NB4 (cell line): ENCODE measurements at places on chromosomes 5 and 9.

DNA sequence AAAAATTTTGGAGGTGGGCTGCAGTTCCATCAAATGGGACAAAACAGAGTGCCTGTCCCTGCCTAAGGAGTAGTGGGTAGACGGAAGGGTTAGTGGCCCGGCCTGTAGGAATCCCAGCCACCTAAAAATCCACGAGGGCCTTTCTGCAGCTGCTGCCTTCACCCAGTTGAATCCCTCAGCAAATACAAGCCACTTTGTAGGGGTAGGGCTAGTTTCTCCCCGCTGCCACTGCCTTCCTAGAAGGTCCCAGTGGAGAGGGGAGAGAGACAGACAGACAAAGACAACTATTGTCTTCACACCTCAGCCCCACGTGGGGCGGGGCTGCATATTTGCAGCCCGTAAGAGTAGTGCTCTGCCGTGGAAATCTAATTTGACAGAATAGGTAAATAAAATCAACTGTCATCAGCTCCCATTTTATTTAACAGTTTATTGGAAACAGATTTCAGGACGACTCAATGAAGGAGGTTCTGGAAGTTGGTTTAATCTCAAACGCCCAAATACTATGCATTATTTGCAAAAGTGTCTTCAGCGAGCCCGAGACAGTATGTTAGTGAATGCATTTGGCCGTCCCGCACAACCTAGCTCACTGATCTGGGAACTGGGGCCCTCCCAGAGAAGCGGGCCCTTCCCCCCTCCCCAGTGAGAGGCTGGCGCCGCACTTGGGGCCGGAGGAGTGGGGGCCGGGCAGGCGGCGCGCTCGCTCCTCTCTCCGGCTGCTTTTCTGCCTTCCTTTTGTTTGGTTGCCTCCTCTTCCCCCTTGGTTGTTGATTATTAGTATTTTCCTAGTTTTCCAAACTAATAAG, 67.6 kb upstream of the TBCA start:
- no peak for DNase-seq

DNA sequence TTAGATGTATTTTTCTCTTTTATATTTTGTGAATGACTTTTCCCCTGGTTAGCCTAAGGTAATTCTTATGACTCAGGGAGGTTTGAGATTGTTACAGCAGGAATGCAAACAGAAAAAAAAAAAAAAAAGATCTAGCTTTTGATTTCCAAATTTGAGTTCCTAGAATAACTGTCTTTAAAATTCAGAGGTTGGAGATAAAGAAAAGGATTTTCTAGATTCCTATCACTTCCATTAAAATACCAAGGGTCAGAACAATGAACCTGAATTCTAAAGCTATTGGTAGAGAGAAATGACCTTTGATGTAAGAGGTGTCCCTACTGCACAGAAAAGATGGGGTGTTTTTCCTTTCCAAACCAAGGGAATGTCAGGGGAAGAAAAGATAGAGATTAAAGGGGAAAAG, 262.5 kb downstream of the DOCK8 start:
- DNase-seq, result no peak

DNA sequence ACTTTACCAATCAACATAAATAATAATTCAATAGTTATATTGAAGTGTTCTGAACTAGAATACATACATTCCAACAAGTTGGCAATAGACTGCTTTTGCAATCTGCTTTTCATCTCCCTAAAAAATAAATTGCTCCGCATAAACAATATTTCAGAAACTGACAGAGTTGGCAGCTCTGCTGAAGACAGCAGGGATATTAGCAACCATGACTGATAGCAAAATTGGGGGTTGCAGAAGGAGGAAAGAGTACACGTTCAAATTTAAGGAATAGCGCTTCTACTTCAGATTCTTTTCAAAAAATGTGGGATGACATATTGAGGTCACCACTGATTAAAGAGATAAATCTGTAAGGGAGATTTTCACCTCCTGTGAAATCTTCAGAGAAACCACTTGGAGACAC, 521.2 kb downstream of the DTWD2 start:
- no peak for DNase-seq

DNA sequence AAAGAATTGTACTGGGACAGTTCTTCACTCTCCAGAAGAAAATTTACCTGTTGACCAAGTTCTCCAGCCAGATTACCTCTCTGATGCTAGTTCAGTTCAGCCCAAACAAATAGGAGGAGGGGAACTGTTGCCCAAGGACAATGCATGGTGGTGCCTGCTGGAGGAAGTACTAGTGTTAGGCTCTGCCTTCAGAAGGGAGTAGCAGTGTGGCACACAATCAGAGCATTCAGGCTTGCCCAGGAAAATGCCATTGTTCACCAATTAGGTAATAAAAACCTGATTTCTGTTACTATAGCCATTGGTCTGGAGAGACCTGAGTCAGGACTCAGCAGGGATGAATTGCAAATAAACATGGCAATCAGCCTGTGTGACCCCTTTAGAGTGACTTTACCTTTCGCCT, 720.8 kb upstream of the ZNF608 start:
- no peak for DNase-seq

- DNase-seq, result peak; percentile 75
These were observed 48.1 kb upstream of the RIOK2 start for GRCh38 chr5:97231025-97231636.

DNA sequence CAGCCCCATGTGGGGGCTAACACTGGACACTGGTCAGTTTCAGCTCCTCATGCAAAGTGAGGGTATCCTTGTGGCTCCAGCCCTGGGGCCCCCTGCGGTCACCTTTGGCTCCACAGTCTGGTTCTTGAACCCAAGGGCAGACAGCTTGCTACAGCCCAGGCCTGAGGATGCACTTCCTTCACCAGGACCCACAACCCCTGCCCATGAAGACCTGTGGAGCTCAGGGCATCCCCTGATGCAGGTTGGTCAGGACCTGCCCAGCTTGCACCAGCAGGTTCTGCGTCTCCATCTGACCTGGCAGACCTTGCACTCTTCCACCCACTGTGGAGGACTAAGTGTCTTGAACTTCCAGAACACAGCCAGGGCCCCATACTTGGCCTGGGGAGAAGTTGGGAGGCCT, 3.7 kb upstream of the MRNIP start:
- no peak for DNase-seq

- no peak for DNase-seq
These were observed 214.7 kb downstream of the ICE1 start for GRCh38 chr5:5637173-5637572.

GRCh38 chr5:79793722-79794121, 104.1 kb downstream of the CMYA5 start:
- no peak for DNase-seq

- DNase-seq, result no peak
These were observed 4.3 kb downstream of the FOXB2 start for GRCh38 chr9:77023726-77024125.

DNA sequence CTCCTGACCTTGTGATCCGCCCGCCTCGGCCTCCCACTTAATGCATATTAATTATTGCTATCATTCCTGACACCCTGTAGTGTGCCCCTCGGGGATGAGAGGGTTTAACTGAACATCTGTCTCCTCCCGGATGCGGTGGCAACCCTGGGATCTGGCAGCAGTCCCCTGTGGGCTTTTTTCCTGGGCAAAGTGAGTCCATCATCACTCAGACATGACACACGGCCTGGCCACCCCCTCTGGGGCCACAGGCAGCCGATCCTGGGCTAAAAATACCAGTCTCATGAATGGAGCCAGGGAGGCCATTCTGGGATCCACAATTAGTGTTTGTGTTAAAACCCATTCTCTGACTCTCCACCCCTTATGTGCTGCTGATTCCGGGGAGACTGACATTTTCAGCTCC, 161.2 kb downstream of the RGS3 start:
- DNase-seq, result no peak

DNA sequence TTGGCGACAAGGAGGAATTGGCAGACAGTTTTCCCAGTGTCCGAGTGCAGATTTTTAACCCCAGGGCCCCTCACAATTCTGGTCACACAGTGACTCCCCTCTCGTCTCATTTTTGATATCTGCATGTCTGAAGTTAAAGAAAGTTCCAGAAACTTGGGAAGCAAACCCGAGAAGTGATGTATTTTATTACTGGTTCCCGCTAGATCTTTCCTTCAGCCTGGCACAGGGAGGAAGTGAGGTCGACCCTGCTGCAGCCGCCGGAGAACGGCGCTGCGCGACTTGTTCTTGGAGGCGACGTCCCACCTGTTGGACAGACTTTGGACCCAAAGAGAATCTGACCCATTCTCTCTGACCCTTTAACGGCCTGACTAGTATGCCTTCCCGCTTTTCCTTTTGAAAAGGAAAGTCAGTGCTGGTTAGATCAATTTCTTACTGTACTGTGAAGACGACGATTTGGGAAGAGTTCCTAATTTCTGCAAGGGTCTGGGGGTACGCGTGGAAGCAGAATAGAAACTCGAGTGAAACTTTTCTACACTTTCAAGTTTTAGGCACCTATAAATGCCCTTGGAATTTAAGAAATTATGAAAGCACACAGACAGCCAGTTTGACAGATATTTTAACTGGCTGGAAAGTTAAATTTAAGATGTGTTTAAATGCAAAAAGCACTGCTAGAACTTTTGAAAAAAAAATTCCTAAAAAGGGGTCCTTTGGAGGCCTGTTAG, 744 bp downstream of the OTULIN start:
- peak; percentile 64 for DNase-seq

GRCh38 chr5:39531306-39531705, 106.5 kb upstream of the DAB2 start:
- no peak for DNase-seq

DNA sequence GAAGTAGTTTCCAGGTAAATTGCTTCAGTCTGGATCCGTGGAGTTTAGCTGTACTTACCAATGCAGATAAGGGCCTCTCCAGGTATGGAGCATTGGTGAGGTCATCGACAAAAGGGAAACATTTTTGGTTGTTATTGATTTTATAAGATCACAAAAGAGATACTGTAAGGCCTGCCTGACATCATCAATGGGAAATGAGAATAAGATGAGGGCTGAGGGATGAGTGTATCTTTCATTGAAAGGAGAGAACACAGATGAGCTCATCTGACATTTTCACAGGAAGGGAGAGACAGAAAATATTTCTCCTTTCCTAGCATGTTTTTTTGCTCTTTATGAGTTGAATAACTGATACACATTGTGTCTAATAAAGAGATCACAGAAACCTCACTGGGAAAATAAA, 233.6 kb downstream of the SAXO1 start:
- no peak for DNase-seq

- peak; percentile 37 for DNase-seq
These were observed 8.8 kb downstream of the FAM200C start for GRCh38 chr5:160390787-160391696.

GRCh38 chr9:115946530-115946929, 207.1 kb upstream of the PAPPA start:
- no peak for DNase-seq

GRCh38 chr9:68637020-68637419, 68.0 kb upstream of the PIP5K1B start:
- DNase-seq, result no peak

DNA sequence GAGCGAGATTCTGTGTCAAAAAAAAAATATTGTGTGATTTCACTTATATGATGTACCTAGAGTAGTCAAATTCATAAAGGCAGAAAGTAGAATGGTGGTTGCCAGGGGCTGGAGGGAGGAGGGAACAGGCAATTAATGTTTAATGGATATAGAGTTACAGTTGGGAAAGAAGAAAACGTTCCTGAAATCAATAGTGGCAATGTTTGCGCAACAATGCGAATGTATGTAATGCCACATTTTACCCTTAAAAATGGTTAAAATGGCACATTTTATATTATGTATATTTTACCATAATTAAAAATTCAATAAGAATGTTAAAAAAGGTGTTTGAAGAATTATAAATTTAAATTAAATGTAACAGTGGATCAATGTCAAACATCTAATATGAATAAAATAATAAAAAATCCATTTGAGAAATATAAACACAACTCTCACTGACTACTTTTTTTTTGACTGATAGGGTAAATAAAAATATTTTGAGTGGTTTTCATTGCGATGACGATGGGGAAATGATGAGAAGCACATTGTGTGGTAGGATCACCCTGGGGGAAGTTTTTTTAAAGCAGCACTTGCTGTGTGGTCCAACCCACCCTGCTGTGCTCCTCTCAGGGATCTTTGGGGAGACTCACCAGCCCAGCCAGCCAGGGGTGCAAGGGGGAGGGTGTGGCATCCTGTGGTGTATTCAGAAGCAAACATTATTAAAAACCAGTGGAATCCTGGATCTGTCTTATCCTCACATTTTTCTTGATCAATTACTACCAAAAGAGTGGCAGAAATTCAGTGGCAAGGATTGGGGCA, 4.3 kb downstream of the FYB1 start:
- no peak for DNase-seq

DNA sequence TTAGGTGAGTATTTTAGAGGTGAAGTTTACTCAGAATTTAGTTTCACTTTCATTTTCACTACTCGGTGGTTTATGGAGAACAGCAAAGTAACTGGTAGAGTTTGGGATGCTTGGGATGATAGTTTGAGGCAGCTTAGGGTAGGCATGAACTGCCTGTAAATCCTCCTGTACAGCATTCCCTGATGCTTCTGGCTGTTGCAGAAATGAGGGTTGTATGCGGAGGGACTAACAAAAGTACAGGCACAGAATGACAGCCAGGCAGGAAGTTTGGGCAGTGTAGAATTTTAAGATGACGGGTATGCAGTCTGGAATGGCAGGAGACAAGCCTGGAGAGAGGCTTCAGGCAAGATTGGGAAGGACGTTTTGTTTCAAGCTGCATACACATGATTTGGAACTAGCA, 48.0 kb upstream of the FAM120AOS start:
- no peak for DNase-seq

DNA sequence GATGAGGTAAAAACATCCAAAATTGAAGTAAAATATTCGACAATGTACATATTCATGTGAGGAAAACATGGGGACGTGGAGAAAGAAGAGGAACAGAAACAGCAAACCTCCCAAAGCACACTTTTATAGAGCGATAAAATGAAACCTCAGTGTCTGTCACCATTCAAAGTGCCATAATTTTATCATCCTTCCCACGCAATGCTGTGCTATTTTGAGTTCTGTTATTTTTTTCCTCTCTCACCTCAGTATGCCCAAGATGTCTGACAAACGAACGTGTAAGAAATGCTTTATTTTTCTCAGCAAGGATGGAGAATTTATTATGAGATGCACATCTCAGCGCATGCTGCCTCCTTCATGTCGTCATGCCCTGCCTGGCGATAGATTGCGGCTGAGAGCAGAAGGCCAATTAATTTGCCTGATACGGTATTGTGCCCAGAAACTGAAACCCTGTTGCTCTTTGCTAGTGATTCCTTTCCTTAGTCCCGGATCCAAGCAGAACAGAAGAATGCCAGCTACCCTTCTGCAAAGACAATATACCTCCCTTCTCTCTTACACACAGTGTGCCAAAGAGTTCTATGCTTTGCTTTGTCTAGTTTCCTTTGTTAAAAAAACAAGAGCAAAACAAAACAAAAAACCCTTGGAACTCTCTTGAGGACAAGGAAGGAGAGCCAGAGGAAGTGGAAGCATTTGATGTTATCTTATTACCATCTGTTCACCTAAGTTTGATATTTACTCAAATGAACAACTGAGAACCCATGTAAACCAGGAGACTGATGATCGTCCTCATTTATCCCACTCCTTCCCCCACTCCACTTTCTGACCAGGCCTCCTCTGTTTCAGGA, 192.4 kb downstream of the SEMA6A start:
- no peak for DNase-seq

DNA sequence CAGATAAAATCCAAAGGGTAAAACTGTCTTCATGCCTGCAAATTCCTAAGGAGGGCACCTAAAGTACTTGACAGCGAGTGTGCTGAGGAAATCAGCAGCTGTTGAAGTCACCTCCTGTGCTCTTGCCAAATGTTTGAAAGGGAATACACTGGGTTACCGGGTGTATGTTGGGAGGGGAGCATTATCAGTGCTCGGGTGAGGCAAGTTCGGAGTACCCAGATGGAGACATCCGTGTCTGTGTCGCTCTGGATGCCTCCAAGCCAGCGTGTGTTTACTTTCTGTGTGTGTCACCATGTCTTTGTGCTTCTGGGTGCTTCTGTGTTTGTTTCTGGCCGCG, 727 bp upstream of the ADRB2 start:
- no peak for DNase-seq

- DNase-seq, result no peak
These were observed 610.4 kb upstream of the NUDT12 start for GRCh38 chr5:104172976-104173375.
